ENCODE measurements at places on chromosomes 7 and 10. TPM values are rescaled to one million over a fixed set of nuclear protein-coding genes. Genes with fewer than 3 reads are reported as not detected.

- DNase-seq, result no peak
These were observed 26.3 kb downstream of the ANKRD61 start for GRCh38 chr7:6057316-6058129.

DNA sequence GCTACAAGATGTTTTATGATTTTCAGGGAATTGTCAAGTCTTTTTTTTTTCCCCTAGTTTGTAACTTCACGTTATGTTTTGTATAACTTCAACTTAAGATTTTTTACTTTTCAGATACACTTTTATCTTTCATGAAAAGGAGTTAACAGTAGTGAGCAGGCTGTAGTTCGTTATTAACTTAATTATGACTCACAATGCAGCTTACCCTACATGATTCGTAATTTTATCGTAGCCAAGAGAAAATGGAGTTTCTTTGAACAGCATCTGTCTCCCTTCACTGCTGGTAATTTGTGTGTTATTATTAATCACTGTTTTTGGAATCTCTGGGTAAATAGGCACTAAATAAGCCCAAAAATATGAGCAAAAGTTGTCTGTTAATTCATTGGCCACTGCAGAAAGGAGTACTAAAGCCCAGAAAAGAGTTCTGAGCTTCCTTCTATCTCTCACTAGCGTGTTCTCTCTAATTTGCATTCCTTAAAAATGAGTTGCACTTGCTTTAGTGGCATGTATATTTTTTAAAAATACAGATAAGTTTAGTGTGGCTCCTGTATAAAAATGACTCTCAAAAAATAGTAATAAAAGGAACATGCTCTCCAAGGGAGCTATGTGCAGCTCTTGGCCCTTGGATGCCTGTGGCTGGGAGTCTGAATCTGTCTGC lies 36.1 kb downstream of the RALA start:
- no peak for DNase-seq

GRCh38 chr7:102258749-102259107 lies 27.9 kb upstream of the SH2B2 start:
- no peak for DNase-seq

The MYL10 gene
- not detected for total RNA-seq

DNA sequence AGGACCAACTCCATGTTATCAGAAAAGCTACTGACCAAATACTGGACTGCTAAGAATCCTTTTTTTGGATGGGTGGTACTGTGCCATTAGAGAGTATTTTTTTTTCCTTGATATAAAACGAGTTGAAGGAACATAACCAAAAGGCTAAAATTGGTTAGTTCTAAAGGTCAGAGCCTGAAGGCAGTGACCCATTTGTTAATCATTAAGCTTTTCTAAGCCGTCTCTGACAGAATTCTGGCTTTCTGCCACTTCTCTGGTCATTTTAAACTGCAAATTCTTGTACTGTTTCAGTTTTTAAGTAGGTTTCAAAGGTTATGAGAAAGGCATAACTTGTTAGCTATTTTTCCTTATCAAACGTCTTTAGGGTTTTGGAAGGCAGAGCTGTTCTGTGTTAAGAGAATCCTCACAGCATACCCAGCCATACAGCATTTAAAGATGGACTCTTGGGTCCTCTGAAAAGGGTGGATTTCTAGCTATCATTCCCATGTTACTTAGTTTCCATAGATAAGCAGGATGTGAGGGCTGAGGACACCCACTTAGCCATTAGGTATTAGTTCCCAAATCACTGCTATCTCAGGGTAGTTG lies 196.8 kb downstream of the RNLS start:
- no peak for DNase-seq

Data from activated T-cell treated with anti-CD3 and anti-CD28 coated beads, Interleukin-2, amount 50 U/mL, for 4 hours (primary cell).